ENCODE measurements at places on chromosomes 4 and X. TPM values are rescaled to one million over a fixed set of nuclear protein-coding genes. Genes with fewer than 3 reads are reported as not detected.

Gene RTL5
- 3.1 TPM for total RNA-seq

Gene UGT2B10
- 0.52 TPM for total RNA-seq

Gene TLR6
- 1.0 TPM for total RNA-seq

Gene CENPVL2
- total RNA-seq: not detected

Gene TMLHE
- total RNA-seq: 22.4 TPM

Gene P2RY4
- total RNA-seq: not detected

Gene TMEM144
- 2.6 TPM for total RNA-seq

Gene FAAH2
- total RNA-seq: not detected

Measured in skeletal muscle tissue (tissue), 5 donors.